ENCODE measurements at places on chromosomes 2 and 18.
A peak's percentile ranks its signal among the peaks of the same experiment; 100 is the strongest.

GRCh38 chr2:124533226-124533954 lies 508.3 kb downstream of the CNTNAP5 start:
- no peak for DNase-seq

GRCh38 chr2:227886149-227886548 lies 14.7 kb downstream of the DAW1 start:
- DNase-seq: no peak

- DNase-seq: no peak
Measured at GRCh38 chr18:67305466-67305865, 211.1 kb downstream of the DSEL start.

GRCh38 chr2:190545093-190545492 lies 10.6 kb upstream of the NEMP2 start:
- no peak for DNase-seq

DNA sequence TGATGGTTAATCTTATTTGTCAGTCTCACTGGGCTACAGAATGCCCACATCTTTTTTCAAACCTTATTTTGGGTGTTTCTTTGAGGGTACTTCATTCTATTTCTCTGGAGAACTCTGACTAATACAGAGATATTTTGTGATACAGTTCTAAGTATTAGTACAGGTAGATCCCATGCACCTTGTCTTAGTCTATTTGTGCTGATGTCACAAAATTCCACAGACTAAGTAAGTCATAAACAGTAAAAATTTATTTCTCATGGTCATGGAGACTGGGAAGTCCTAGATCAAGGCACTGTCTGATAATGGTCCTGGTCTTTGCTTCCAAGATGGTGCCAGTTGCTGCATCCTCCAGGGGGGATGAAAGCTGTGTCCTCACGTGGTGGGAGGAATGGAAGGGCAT lies 68.6 kb upstream of the EPHA4 start:
- no peak for DNase-seq

DNA sequence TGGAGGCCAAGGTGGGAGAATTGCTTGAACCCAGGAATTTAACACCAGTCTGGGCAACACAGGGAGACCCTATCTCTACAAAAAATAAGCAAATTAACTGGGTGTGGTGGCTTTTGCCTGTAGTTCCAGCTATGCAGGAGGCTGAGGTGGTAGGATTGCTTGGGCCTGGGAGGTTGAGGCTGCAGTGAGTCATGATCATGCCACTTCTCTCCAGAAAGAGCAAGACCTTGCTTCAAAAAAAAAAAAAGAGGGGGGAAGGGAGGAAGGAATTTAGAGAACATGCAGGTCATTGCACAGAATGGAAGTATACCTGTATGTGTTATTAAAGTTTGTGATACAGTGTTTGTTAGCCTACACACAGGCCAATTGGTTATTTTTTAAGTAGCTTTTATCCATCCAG lies 25.8 kb downstream of the PKP4 start:
- no peak for DNase-seq

GRCh38 chr2:215882689-215883088 lies 130.7 kb downstream of the MREG start:
- no peak for DNase-seq

GRCh38 chr18:34221971-34222306 lies 2.8 kb downstream of the NOL4 start:
- peak; percentile 5 for DNase-seq
